H1 (cell line): ENCODE measurements at places on chromosomes 16 and 17.

- no peaks in the 10 kb centered on the region for H3K27me3 ChIP-seq
- DNase-seq, result no peak
- H3K4me3 ChIP-seq, result no peak overlapping the region
- H3K4me1 ChIP-seq, result peaks cover 13% of the 10 kb centered on the region
These were observed 356.7 kb downstream of the SOX9 start for GRCh38 chr17:72477491-72477890.

- DNase-seq, result no peak
- no peaks in the 10 kb centered on the region for H3K36me3 ChIP-seq
- no peaks in the 10 kb centered on the region for H3K27me3 ChIP-seq
- no peak overlapping the region for H3K27ac ChIP-seq
- H3K4me3 ChIP-seq, result no peak overlapping the region
These were observed 1410.9 kb upstream of the CDH8 start for GRCh38 chr16:63447121-63447520.

- no peak for DNase-seq
- H3K4me1 ChIP-seq, result no peaks in the 10 kb centered on the region
- H3K27ac ChIP-seq, result no peak overlapping the region
- no peak overlapping the region for H3K4me3 ChIP-seq
- H3K27me3 ChIP-seq, result no peaks in the 10 kb centered on the region
These were observed 45.6 kb upstream of the PIK3R6 start for GRCh38 chr17:8913091-8913490.

- H3K27me3 ChIP-seq, result no peaks in the 10 kb centered on the region
- no peak overlapping the region for H3K27ac ChIP-seq
- H3K4me3 ChIP-seq, result no peak overlapping the region
- DNase-seq, result no peak
- H3K36me3 ChIP-seq, result no peaks in the 10 kb centered on the region
- no peaks in the 10 kb centered on the region; the same call in 1 of the 2 replicates for H3K4me1 ChIP-seq
These were observed 154.8 kb downstream of the XYLT1 start for GRCh38 chr16:17316005-17316404.

- H3K4me1 ChIP-seq, result peaks cover 7% of the 10 kb centered on the region
- peak overlapping the region; percentile 92 for H3K4me3 ChIP-seq
These were observed 30.9 kb downstream of the FAM222B start for GRCh38 chr17:28811651-28812090.

DNA sequence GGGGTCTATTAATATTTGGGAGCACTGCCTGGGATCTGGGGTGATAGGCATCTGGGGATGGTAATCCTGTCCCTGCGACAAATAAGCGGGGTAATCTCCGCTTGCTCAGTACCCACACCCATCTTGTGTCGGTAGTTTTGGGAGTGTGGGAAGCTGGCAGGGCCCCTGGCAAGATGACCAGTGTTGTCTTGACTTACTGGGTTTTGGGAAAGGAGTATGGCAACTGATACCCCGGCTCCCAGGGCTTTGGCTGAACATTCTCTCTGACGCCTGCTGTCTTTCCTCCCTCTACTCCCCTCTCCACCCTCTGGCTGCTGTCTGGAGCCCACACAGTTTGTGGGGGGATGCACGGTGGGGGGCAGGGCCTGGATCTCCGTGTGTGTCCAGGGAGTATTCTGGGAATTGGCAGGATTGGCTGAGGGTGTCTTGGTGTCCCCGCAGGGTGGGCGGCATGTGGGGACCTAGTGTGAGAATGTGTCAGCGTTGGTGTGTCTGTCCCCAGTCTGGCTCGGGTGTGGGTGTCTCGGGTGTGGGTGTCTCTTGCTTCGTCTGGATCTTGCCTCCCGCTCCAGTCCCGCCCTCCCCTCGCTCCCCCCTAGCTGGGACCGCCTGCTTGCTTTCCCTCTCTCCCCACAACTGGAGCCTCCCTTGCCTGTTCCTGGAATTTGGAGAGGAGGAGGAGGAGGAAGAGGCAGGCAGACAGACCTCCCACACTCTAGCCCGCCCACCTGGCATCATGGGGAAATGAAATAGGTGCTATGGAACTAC lies 12.0 kb downstream of the RARA start:
- H3K36me3 ChIP-seq, result no peaks in the 10 kb centered on the region
- H3K4me1 ChIP-seq, result peaks cover 24% of the 10 kb centered on the region
- no peak overlapping the region for H3K4me3 ChIP-seq

DNA sequence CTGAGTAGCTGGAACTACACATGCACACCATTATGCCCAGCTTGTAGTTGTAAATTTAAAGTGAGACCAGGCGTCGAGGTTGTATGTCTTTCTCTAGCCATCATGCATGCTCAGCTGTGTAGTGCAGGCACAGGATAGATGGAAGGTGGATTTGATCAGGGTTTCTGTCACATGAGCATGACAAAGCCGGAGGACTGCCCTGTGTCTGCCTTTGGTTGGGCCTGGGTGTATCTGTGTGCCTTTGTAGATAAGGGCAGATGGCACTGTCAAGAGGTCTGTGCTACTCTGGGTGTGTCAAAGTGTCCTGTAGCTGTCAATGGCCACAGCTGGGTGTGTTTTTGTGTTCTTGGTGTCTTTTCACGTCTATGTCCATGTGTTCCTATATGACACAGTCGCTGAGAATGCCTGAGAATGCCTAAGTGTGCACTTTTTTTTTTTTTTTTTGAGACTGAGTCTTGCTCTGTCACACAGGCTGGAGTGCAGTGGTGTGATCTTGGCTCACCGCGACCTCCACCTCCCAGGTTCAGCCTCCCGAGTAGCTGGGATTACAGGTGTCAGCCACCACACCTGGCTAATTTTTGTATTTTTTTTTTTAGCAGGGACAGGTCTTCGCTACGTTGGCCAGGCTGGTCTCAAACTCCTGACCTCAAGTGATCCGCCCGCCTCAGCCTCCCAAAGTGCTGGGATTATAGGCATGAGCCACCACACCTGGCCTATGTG lies 4.1 kb upstream of the NAGS start:
- H3K27me3 ChIP-seq, result peaks cover 10% of the 10 kb centered on the region
- peaks cover under 1% of the 10 kb centered on the region; the same call in 1 of the 2 replicates for H3K4me1 ChIP-seq
- H3K36me3 ChIP-seq, result no peaks in the 10 kb centered on the region
- no peak overlapping the region for H3K27ac ChIP-seq

GRCh38 chr17:51120357-51120738 lies 320 bp downstream of the SPAG9 start:
- H3K27ac ChIP-seq, result peak overlapping the region; percentile 88; the same call in 1 of the 2 replicates
- DNase-seq, result no peak
- peak overlapping the region; percentile 100 for H3K4me3 ChIP-seq

DNA sequence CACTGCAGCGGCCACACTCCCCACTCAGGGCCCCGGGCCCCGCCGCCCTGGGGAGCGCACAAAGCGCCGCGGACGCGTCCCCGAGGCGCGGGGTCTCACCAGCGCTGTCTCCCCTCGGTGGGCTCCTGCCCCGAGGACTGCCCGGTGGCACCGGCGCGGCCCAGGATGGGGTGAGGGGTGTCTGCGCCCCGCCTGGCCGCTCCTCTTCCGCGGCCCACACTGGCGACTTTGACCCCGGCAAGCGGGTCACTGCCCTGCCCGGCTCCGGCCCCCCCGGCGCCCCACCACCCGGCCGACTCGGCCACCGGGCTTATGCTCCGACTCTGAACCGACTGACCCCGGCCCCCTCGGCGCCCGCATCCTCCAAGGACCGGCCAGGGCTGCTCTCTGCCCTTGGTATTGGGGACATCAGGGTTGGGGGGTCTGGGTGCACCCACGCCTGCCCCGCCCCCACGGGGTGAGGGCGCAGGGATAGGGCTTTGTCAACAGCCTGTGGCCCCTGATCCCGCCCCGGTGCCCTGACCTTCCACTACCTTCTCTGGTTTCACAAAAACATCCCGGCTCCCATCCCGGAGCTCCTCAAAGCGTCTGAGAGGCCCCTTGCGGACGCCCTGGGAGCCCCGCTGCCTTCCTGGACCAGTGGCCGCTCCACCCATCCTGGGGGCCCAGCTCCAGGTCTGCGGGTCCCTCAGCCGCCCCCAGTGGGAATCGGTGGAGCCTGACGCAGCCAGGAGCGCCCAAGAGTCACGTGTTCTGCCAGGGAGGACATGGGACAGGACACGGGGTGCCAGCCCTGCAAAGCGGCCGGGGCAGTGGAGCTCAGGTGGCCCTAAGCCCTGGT lies 829 bp downstream of the GCGR start:
- DNase-seq, result peak; percentile 69
- H3K4me3 ChIP-seq, result peak overlapping the region; percentile 64
- no peaks in the 10 kb centered on the region for H3K4me1 ChIP-seq
- no peak overlapping the region for H3K27ac ChIP-seq
- no peaks in the 10 kb centered on the region for H3K36me3 ChIP-seq

DNA sequence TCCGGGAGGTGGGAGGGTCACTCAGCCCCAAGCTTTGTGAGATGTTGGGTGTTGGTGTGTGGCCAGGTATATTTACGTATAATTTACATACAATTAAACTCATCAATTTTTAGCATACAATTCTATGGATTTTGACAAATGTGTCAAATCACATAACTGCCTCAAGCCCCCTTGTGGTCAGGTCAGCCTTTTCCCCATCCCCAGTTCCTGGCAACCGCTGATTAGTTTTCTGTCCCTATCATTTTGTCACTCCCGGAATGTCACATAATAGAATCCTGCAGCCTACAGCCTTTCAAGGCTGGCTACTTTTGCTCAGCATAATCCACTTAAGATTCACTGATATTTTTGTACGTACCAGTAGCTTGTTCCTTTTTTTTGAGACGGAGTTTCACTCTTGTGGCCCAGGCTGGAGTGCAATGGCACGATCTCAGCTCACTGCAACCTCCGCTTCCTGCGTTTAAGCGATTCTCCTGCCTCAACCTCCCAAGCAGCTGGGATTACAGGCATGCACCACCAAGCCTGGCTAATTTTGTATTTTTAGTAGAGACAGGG lies 19.3 kb upstream of the RAI1 start:
- H3K27ac ChIP-seq, result no peak overlapping the region
- no peak for DNase-seq
- H3K4me1 ChIP-seq, result peaks cover 8% of the 10 kb centered on the region

DNA sequence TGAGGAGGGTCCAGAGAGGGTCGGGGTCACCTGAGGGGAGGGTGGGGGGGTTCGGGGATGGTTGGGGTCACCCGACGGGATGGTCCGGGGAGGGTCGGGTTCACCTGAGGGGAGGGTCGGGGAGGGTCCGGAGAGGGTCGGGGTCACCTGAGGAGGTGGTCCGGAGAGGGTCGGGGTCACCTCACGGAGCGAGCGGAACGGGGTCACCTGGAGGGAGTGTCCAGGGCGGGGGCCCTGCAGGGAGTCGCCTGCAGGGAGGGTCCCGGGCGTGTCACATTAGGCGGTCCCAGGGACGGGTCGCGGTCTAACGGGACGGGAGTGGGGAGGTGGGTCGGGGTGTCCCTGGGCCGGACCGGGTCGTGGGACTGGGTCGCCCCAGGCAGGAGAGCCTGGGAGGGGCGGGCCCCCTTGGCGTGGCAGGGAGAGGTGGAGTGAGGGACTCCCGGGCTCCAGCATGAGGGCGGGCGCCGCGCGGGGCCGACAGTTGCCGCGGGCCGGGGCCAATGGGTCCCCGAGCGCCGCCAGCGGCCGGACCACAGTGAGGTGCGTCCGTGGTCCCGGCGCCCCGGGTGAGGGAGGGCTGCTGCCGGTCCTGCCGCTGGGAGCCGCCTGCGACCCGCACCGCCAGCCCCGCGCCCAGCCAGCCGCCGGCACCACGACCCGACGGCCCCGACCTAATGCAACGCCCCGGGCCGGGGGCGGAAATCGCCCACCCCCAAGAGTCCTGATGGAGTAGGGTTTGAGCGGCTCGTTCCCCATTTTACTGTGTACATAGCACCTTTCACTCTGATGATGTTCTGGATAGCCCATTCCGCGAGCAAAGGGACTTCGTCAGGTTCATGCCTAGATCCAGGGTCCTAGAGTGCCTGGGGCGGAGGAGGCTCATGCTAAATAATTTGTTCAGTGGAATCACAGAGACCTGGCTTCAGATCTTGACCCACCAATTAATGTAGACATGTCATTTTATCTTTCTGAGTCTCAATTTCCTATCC lies 1.2 kb upstream of the ABCA3 start:
- H3K4me1 ChIP-seq, result peaks cover 3% of the 10 kb centered on the region; the same call in 1 of the 2 replicates
- peaks cover 26% of the 10 kb centered on the region for H3K27me3 ChIP-seq
